ENCODE measurements at places on chromosomes 1 and 21.

DNA sequence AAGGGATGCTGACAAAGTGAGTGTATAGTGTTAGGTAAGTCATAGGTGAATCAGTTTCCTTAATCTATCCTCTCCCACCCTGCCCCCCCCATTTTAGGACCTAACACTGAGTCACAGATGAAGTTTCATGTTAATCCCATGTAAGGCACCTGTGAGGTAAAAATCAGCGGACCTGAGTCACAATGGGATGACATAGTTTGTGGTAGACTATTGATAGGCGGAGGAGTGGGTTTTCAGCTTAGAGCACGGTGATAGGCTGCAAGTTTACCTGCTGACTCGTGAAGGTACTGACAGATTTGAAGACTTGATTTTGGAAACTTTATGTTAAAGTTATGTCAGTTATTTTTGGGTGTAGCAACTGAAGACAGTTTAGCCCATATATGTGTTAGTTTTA, 1.7 kb downstream of the TOR1AIP1 start:
- peak; percentile 66 for DNase-seq

- DNase-seq: no peak
These were observed 61.8 kb upstream of the GRHL3 start for GRCh38 chr1:24257373-24257772.

DNA sequence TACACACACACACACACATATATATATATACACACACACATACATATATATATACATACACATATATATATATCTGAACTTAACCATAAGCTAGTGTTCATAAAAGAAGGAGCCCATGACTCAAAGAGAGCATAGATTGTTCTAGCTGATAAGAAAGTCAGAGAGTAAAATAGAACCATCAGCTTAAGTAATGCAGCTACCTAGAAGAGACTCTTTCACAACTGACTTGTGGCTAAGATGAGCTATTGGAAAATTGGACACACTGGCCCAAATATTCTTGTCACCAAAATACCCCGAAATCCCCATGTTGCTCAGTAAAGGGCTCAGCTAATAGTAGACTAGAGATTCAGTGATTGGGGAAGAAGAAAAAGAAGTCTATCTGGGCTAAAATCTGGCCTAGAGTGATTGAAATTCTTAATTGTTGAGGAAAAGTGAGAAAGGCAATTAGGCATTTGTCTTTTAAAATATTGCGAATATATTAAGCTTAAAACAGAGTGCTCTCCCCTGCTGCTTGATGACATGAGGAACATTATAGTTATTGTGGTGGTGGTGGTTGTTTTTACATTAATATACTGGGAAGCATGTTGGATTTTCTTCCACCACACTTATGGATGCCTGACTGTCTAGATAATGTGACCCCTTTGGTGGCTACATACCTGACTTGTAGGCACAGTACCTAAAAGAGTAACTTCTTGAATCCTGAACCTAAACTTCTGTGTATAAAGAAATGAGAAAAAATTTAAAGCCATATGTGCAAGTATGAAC, 6.3 kb downstream of the SLAMF1 start:
- DNase-seq: no peak

DNA sequence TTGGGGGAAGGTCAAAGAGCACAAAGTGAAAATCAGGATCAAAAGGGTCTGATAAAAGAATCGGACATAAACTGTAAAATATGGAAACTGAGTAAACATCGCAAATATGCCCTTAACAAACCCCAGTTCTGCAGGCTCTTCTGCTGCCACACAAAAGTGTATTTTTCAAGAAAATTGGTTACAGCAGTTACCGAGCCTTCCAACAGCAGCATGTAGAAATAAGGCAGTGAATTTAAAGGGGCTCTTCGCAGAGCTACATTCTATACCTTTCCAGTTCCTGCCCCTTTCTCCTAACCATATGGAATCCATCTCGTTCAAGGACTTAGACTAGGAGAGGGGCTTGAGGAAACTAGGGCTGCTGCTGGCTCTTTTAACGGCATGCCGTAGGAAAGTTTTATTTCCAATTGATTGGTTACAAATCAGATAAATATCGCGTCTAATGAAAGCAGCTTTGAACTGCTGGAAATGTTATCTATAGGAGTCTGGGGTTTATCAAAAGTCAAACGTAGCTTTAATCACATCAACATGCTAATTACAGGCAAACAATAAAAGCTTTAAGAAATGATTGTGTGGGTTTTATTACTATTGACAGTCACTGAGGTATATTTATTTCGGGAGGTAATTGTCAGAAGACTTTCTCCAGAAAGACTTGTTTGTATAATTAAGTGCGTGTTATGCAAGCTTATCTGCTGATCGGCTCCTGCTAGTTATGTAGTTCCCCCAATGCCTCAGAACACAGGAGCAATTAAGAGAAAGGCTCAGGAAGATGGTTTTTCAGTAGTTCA, 59.1 kb downstream of the GORAB start:
- no peak for DNase-seq

GRCh38 chr1:93600663-93601062, 81.0 kb downstream of the BCAR3 start:
- no peak for DNase-seq

- DNase-seq: no peak
These were observed 5.0 kb upstream of the ADAMTS1 start for GRCh38 chr21:26850116-26850643.

GRCh38 chr1:8285103-8285502, 32.8 kb upstream of the SLC45A1 start:
- DNase-seq: no peak

DNA sequence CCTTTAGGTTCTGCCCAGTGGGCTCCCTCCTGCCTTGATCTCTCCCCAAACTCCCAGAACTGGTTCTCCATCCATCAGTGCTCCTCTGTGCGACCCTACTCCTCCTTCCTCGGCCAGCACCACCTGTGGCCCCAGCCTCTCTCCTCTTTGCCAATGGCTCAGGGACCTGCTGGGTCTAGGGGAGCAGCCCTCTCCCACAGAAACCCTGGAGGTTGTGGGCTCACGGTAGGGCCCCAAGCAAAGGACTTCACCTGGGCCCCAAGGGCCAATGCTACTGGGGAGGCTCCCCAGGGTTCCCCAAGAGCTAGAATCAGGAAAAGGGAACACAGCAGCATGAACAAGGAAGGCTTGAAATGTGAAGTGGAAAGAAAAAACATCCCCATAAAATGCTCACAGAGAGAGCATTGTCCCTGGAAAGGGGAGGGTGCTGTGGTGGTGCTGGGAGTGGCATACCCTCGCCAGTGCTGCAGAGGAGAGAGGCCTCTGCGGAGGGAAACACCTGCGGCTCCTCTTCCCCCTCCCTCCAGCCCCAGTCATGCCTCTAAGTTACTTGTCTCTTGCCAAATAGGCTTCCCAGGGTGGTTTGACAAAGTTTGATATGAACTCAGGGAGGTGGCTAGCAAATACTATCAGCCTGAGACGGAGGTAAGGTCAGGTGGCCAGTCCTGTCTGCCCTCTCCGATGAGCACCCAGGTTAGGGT, 2.5 kb downstream of the TMEM63A start:
- DNase-seq: no peak

DNA sequence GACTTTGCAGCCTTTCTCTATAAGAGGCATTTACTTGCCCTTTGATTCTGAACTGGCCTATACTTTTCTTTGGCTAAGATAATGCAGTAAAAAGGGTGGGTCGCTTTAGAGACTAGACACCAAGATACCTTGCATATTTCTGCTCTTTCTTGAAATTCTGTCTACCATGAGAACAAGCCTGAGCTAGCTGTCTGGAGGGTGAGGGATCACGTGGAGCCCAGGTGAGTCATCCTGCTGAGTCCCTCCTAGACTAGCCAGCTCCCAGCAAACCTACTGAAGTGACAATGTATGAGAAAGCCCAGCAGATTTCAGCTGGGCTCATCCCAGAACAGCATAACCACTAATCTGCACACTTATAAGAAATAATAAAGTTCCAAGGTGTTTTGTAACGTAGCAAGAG, 408.0 kb upstream of the KAZN start:
- DNase-seq: no peak
